ENCODE measurements at places on chromosomes 5 and 9. TPM values are rescaled to one million over a fixed set of nuclear protein-coding genes. Genes with fewer than 3 reads are reported as not detected.

GOLPH3 gene
- 56.7 TPM for total RNA-seq

BAAT gene
- total RNA-seq, result not detected

DNA sequence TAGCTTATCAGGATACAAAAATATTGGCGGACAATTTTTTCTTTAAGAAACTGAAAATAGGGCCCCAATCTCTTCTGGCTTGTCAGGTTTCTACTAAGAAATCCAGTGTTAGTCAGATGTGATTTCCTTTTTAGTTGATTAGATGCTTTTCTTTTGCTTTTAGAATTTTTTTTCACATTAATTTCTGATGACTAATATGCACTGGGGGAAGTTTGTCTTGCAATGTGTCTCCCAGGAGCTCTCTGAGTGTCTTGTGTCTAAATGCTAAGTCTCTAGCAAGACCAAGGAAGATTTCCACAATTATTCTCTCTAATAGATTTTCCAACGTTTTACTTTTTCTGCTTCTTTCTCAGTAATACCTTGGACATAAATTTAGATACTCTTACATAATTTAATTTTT lies 559.8 kb upstream of the TYRP1 start:
- no peaks in the 10 kb centered on the region for H3K36me3 ChIP-seq
- H3K27ac ChIP-seq, result no peak overlapping the region
- no peak overlapping the region for H3K4me3 ChIP-seq
- H3K4me1 ChIP-seq, result no peaks in the 10 kb centered on the region
- H3K27me3 ChIP-seq, result no peaks in the 10 kb centered on the region

DNA sequence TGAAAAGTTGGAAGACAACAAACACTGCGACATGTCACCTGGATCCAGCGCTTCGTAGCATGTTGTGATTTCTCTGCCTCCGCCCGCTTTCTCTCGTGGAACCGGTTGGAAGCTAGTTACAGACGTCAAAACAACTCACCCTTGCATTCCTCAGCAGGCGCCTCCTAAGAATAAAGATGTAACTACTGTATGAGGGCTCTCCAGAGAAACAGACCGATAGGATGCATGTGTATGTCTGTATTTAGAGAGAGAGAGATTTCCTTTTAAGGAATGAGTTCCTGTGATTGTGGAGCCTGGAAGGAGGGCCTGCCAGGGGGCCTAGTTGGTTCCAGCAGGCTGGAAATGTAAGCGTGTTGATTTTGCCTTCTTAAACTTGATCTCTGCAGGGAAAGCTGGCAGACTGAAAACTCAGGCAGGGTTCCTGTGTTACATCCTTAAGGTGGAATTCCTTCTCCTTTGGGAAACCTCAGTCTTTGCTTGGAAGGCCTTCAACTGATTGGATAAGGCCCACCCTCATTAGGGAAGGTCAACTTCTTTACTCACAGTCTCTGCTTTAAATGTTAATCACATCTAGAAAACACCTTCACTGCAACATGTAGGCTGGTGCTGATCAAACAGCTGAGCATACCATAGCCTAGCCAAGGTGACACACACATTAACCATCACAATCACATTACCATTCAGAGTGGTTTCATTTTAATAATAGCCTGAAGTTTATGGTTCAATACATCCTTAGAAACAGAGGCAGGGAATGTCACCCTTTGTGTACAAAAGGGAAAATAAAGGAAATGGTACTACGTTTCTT lies 163.8 kb downstream of the SYK start:
- H3K36me3 ChIP-seq, result no peaks in the 10 kb centered on the region
- DNase-seq, result no peak
- H3K4me1 ChIP-seq, result peaks cover 29% of the 10 kb centered on the region
- peaks cover 23% of the 10 kb centered on the region for H3K27me3 ChIP-seq
- H3K4me3 ChIP-seq, result no peak overlapping the region

DNA sequence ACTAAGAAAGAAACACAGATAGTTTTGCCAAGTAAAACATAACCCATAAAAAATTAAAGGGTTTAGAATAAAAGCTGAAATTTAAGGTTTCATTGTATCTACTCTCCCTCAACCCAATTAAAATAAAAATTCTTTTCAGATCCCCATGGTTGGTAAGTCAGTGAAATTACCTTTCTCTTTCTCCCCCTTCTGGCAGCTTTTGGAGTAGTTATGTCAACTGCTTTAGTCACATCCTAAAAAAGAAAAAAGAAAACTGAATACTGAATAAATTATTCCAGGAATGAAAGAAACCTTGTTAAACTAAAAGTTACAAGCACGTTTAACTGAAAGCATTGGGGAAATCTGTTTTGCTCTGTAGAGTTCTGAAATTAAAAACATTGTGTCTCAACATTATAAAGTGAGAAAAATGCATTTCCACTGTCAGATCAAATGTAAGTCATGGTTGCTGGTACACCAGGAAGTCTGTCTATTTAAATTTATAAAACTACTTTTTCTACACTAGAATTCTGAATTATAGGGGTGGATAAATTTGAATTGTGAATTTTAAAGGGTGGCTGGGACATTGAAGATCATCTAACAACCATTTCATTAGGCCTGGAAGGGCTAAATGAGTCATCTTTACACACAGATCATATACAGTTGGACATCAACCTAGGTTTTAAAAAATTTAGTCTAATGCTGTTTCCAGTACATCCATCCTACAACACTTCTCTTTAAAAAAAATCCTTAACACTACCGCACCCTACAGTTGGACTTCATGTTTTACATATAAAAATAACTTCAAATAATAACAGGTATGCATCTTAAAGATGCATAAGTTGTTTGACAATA lies 24.7 kb downstream of the PSIP1 start:
- DNase-seq, result no peak
- no peak overlapping the region for H3K4me3 ChIP-seq
- peak overlapping the region; percentile 75 for H3K27ac ChIP-seq
- H3K36me3 ChIP-seq, result peaks cover 40% of the 10 kb centered on the region
- peaks cover 35% of the 10 kb centered on the region for H3K4me1 ChIP-seq
- H3K27me3 ChIP-seq, result no peaks in the 10 kb centered on the region
